Stimulated activated CD8-positive, alpha-beta memory T cell treated with anti-CD3 and anti-CD28 coated beads, Interleukin-2, amount 100 ng/mL, for 1 hour (primary cell): ENCODE measurements at places on chromosomes 7 and 10.

DNA sequence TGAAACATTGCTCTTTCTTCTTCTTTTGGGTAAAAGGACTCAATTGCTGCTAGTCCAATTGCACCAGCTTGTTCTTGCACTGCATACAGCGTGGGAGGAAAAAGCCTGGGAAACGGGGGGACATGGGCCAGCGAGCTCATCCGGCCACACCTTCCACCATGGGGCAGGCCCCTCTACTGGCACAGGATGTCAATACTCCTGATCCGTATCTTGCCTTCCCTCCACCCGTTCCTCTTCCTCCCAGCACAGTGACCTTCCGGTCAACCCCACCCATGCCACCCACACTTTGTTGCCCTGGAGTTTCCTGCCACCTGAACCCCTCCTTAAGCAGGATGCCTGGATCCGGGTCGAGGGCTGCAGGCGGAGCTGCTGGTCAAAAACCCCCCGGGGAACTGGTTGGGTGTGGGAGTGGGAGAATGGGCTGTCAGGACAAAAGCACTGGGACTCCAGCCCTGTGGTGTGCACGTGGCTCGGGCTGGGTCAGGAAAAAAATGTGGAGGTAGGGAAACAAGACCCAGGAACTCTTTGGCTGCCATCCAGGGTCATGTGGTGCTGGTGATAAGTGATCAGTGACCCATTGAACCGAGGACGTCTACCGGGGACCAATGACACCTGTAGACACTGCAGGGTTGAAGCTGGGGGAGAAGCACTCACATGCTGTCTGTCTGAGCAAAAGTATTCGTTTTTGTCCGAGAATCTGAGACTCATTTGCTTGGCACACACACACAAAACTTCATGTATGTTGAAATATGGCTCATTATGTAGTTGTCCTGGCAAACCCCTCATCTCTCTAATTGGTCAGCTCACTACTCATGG, 8.1 kb downstream of the IL2RA start:
- DNase-seq: no peak

DNA sequence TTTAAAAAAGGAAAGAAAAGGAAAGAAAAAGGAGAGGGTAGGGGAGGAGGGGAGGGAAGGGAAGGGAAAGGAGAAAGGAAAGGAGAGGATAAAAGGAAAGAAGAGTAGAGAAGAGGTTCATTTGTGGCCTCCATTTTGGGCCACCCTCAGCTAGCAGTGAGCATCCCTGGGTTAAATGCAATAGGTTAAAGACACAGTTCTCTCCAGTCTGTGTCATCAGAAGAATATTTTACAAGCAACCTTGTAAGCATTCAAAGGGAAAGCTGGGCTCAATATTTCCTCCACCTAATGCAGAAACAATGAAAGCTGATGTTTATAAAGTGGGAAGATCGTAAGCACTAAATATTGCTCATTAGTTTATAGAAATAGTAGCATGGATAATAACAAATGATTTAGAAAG, 219.1 kb upstream of the PITRM1 start:
- DNase-seq: no peak

DNA sequence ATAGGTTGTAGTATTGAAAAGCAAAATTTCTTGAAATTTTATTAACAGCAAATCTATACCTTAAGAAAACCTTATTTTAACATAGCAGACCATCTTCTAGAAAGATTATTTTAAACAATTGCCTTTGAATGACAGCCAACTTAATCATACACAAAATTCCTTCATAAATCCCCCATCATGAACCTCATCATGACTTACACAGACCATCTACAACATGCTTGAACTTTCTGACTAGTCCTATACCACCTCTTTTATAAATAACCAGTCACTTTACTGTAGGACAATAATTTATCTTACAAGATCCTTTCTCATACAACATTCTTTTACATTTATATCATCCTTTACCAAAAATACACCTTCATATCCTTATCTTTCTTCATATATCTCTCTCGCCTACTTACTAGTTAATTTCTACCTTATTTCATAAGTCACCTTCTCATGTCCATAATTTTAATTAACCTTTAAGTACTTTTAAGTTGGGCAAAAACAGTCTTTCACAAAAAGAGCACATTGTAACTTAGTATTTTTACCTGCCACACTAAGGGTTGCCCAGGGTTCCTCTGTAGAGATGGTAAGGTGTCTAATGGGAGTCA, 16.6 kb upstream of the PTN start:
- no peak for DNase-seq

DNA sequence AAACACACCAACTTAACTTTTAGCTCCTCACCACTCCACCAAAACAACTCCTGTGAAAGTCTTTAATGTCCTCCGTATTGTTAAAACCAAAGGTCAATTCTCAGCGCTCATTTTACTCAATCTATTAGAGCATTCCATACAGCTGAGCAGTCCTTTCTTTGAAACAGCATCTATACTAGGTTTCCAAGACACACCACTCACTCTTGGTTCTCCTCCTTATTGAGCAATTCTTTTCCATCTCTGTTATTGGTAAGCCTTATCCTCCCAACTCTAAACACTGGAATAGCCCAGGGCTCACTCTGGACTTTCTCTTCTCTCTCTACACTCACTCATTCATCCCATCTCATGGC, 34.9 kb downstream of the COA1 start:
- no peak for DNase-seq

- DNase-seq: no peak
Measured at GRCh38 chr10:33410096-33410859, 75.8 kb upstream of the NRP1 start.

DNA sequence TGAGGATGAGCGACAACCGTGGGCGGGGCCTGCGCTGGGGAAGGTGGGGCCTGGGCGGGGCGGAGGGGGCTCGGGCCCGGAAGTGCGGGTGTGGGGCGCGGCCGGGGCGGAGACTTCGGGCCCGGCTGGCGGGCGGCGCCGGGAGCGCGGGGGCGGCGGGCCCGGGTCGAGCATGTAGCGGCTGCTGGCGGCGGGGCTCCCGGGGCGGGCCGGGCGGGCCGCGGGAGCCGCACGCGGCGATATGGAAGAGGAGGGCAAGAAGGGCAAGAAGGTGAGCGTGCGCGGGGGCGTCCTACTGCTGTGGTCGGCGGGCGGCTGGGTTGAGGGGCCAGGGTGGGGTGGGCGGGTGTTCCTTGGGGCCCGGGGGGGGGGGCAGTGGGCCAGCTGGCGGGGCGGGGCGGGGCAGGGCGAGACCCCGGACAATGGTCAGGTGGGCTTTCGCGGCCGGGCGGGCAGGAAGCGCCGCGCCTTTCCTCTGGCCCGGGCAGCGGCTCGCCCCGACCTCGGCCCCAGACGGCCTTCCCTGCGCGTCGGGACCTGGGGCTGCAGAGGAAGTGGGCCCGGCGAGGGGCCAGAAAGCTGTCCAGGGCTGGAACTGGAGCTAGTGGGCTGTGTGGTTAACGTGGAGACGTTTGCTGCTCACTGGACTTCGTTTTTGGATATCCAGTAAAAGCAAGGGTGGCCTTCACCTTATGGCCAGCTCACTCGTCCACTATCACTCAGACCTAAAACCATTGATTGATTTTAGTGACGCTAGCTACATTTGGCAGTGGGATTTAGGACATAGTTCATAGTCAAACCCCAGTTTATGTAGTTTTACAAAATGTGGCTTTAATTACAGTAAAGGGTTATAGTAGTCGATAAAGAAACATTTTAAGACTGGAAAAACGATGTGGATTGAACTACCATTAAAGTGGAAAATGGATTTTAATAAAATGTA, at the start of gene CCM2:
TSS of gene CCM2 (plus strand) at position 109 of the 940 bp plus-strand sequence. CDS start at position 242, 133 bp downstream.
- no peak for DNase-seq

- no peak for DNase-seq
Measured at GRCh38 chr10:56928714-56929113, 567.7 kb upstream of the ZWINT start.

- no peak for DNase-seq
Measured at GRCh38 chr10:93471110-93471651, 11.0 kb downstream of the MYOF start.

GRCh38 chr7:3551536-3551935, 250.5 kb downstream of the SDK1 start:
- no peak for DNase-seq

GRCh38 chr10:50653142-50653541, 29.4 kb upstream of the SGMS1 start:
- no peak for DNase-seq

DNA sequence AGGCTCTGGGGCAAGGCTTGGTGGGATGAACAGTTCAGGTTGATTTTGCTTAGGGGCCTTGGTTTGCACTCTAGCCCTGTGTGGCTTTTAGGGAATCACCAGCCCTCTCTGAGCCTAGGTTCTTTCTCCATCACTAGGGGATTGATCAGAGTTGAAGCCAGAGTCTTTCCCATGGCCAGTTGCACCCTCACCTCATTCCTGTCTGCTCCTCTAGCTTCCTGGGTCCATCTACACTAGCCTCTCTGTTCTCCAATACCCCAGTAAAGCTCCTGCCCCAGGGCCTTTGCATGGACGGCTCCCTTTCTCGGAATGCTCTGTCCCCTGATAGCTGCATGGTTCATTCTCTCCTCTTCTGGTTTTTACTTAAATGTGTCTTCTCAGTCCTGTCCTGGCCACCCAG, 40.4 kb downstream of the SORCS3 start:
- DNase-seq: no peak

DNA sequence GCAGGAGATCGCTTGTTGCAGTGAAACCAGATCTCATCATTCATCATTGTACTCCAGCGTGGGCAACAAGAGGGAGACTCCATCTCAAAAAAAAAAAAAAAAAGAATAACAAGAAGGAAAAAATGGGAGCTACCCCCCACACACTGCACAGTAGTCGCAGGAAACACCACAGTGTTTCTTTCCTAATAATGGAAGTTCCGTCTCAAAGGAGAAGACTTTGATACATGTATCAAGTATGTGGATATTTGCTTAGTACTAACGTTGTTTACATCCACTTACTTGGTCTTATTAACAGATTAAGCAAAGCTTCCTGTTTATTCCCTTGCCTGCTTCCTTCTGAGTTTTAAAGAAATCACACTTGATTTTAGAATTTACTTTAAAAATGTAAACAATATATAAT, 22.2 kb downstream of the YAE1 start:
- DNase-seq: no peak

GRCh38 chr7:25893436-25893835, 258.6 kb upstream of the NFE2L3 start:
- DNase-seq: no peak

- no peak for DNase-seq
Measured at GRCh38 chr7:34501156-34501555, 156.9 kb upstream of the NPSR1 start.

DNA sequence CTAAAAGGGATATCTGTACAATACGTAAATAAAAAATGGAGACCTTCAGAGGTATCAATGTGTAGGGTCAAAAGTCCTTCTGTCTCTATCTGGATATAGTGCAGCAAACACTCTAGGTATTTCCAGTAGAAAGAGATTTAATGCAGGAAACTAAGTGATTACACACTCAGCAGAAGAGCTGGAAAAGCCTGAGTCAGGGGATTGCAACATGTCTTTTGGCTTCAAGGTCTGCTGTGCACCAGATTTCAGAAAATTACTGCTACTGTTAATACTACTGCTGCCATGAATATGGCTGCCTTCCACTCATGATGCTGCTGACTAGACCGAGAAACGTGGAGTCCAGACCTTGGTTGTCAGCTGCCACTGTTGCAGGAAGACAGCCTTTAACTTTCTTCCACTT, 94.9 kb upstream of the DLX6 start:
- no peak for DNase-seq

- DNase-seq: no peak
Measured at GRCh38 chr7:123750389-123751230, 1.8 kb upstream of the WASL start.

- DNase-seq: no peak
Measured at GRCh38 chr7:123608991-123609882, 7.6 kb downstream of the ASB15 start.

GRCh38 chr10:2951235-2951835, 116.0 kb upstream of the PFKP start:
- DNase-seq: no peak

GRCh38 chr7:140673063-140673773, 473 bp downstream of the ADCK2 start:
- DNase-seq: peak; percentile 30

- no peak for DNase-seq
Measured at GRCh38 chr10:10871352-10871751, 146.3 kb upstream of the CELF2 start.

- DNase-seq: no peak
Measured at GRCh38 chr7:116799916-116800315, 62.5 kb upstream of the CAPZA2 start.

DNA sequence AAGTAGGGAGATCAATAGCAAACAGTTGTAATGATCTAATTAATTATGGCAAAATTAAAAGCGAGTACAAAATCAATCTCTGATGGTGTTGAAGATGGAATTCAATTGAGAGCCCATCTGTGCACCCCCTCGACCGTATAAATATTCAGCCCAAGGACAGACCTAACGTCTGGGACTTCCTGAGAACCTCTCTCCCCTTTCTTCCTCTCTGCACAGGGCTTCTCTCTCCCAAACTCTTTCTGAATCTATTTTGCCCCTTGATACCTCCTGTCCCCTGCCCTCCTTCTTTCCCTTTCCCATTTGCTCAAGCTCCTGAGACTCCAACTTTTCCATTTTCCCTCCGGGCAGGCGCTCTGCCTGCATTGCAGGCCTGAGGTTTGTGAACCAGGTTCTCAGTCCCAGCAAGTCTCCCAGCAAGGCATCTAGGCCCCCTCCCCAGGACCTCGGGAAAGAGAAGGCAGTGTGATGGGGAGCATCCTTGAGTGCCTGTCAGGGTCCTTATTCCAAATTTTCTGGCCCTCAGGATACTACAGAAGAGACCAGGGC, 8.5 kb upstream of the PAX2 start:
- DNase-seq: no peak

DNA sequence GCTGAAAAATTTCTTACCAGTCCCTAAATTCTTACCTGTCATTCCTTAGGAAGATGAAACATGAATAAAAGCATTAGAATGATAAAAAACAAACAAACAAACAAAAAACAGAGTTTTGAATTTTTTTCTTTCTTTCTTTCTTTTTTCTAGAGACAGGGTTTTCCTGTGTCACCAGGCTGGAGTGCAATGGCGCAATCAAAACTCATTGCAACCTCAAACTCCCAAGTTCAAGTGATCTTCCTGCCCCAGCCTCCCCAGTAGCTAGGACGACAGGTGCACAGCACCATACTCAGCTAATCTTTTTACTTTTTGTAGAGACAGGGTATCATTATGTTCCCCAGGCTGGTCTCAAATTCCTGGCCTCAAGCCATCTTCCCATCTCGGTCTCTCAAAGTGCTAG, 26.5 kb downstream of the NT5C2 start:
- DNase-seq: no peak

- DNase-seq: no peak
Measured at GRCh38 chr7:20193242-20193777, 23.9 kb downstream of the MACC1 start.
